ENCODE measurements at places on chromosomes 1 and 21.

- no peak for DNase-seq
Observed at GRCh38 chr1:169473347-169473746, 12.4 kb downstream of the SLC19A2 start.

DNA sequence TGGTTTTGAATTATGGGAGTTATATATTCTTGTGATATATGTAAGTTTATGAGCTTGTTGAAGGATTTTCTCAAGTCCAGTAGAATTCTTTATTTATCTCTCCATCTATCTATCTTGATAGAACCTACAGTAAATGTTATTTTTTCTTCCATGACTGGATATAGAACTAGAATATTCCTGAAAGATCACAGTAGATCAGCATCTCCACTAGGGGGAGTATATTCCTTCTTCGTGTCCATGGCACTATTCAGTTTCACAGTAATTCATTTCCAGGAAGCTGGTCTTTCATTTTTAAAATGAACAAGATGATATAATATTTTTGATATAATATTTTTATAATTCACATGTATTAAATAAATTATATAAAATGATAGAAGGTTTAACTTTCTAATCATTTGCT, 18.8 kb downstream of the TMPRSS15 start:
- no peak for DNase-seq

GRCh38 chr1:161083748-161084596, 5.4 kb downstream of the NECTIN4 start:
- no peak for DNase-seq

- peak; percentile 96 for DNase-seq
Observed at GRCh38 chr1:28736450-28737306, at the start of gene YTHDF2. Gene YTHDF2, plus strand, starts transcription at chr1:28736940. Its CDS starts 181 bp downstream, at chr1:28737121.

DNA sequence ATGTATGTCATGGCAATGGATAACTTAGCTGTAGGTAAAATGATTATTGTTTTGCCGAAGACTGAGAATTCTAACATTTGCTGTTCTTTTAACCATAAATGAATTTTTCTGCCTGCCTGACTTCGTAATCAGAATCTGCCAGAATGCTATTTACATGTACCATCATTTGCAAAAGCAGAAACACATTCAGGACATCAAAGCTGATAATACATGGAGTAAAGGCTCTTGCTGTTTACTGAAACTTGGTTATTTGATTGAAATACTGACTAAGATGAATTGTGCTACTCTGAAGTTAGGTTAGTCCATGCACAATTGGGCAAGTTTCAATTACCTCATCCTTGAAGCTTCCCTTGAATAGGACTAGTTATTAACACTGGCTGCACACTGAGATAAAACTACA, 293.8 kb downstream of the PLA2G4A start:
- no peak for DNase-seq

Measured in stimulated activated CD8-positive, alpha-beta memory T cell treated with anti-CD3 and anti-CD28 coated beads, Interleukin-7, amount 100 ng/mL, for 4 hours (primary cell).